Stimulated activated memory B cell treated with anti-CD40 and anti-IgM and Interleukin-4, amounts not matched to agents 10 μg/mL and 1 μg/mL and 100 μg/mL, for 72 hours (primary cell): ENCODE measurements at places on chromosomes 2 and 18.

GRCh38 chr2:10233131-10234012 lies 69.3 kb upstream of the HPCAL1 start:
- no peak for ATAC-seq
- H3K4me1 ChIP-seq, result no peaks in the 10 kb centered on the region
- H3K36me3 ChIP-seq, result no peaks in the 10 kb centered on the region
- H3K27me3 ChIP-seq, result no peaks in the 10 kb centered on the region
- no peak overlapping the region for H3K4me3 ChIP-seq
- no peak overlapping the region for H3K27ac ChIP-seq

GRCh38 chr18:56702946-56703345 lies 51.8 kb downstream of the WDR7 start:
- no peaks in the 10 kb centered on the region for H3K27me3 ChIP-seq
- H3K27ac ChIP-seq, result no peak overlapping the region
- no peak overlapping the region for H3K4me3 ChIP-seq
- no peak for ATAC-seq
- H3K4me1 ChIP-seq, result no peaks in the 10 kb centered on the region
- peaks cover 7% of the 10 kb centered on the region for H3K36me3 ChIP-seq

DNA sequence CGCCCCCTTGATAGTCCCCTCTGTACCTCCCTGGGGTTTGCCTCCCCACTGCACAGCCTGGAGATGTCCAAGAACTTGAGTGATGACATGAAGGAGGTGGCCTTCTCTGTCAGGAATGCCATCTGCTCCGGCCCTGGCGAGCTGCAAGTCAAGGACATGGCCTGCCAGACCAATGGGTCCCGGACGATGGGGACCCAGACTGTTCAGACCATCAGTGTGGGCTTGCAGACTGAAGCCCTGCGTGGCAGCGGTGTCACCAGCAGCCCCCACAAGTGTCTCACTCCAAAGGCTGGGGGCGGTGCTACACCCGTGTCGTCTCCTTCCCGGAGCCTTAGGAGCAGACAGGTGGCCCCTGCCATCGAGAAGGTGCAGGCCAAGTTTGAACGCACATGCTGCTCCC lies 119.9 kb downstream of the MTCL1 start:
- ATAC-seq, result no peak
- no peaks in the 10 kb centered on the region for H3K4me1 ChIP-seq
- no peak overlapping the region for H3K27ac ChIP-seq
- H3K4me3 ChIP-seq, result no peak overlapping the region

- H3K27ac ChIP-seq, result no peak overlapping the region
- no peak for ATAC-seq
- H3K4me1 ChIP-seq, result no peaks in the 10 kb centered on the region
- H3K36me3 ChIP-seq, result no peaks in the 10 kb centered on the region
Measured at GRCh38 chr2:175007510-175007909, 2.3 kb upstream of the CHN1 start.

GRCh38 chr2:130819608-130820278 lies 17.0 kb upstream of the ARHGEF4 start:
- peaks cover 25% of the 10 kb centered on the region for H3K27me3 ChIP-seq
- no peak overlapping the region for H3K27ac ChIP-seq
- peaks cover 19% of the 10 kb centered on the region for H3K4me1 ChIP-seq
- H3K4me3 ChIP-seq, result no peak overlapping the region

GRCh38 chr18:63440219-63440618 lies 17.9 kb upstream of the VPS4B start:
- H3K4me3 ChIP-seq, result no peak overlapping the region
- H3K27me3 ChIP-seq, result peaks cover 11% of the 10 kb centered on the region
- no peak overlapping the region for H3K27ac ChIP-seq
- peaks cover 21% of the 10 kb centered on the region for H3K4me1 ChIP-seq
- no peak for ATAC-seq
- no peaks in the 10 kb centered on the region for H3K36me3 ChIP-seq

GRCh38 chr2:221495731-221496130 lies 76.4 kb downstream of the EPHA4 start:
- H3K27ac ChIP-seq, result no peak overlapping the region
- ATAC-seq, result no peak
- no peaks in the 10 kb centered on the region for H3K27me3 ChIP-seq
- no peak overlapping the region for H3K4me3 ChIP-seq
